Naive thymus-derived CD4-positive, alpha-beta T cell (primary cell): ENCODE measurements at places on chromosomes 13 and 19.

DNA sequence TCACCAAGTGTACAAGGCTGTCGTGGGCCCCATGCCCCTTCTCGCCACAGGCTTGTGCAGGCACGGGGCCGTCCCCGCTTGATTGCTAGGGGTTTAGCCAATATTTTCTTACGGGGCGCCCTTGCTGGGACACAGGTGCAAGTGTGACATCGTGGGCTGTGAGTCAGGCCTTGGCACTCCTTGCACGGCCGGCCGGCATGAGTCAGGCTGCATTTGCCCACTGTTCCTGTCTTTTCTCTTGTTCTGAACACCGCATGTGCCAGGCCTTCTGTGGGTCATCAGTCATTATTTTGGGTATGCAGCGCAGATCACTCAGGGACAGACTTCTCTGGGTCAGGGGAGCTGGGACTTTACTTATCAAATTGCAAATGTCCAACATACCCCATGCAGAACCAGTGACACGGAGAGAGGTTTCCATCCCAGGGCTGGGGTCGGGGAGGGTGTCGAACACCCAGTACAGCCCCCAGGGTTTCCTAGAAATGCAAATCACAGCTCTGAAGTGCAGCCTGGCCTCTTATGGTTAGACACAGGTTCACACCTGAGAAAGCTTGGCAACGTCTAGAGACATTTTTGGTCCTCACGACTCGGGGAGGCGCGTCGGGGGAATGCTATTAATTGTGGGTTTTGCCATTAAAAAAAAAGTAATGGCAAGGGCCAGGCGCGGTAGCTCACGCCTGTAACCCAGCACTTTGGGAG lies 22.5 kb upstream of the KLF2 start:
- DNase-seq = no peak

GRCh38 chr19:36489920-36490415 lies 607 bp upstream of the ZNF566 start:
- DNase-seq = no peak

- no peak for DNase-seq
These were observed 2.6 kb upstream of the MYPOP start for GRCh38 chr19:45905011-45905410.

DNA sequence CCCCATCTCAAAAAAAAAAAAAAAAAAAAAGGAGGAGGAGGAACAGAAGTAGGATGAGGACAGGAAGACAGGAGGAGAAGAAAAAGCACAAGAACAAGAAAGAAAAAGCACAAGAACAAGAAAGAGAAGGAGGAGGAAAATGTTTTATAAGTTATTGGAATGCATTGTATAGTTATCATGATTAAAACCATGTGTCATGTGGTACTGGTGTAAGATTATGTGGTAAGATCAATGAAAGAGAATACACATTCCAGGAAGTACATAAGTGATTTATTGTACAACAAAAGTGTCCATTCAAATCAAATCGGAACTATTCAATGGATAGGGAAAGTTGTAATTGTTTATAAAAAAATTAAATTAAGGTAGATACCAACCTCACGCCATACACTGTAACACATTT lies 167.7 kb downstream of the MZT1 start:
- no peak for DNase-seq

DNA sequence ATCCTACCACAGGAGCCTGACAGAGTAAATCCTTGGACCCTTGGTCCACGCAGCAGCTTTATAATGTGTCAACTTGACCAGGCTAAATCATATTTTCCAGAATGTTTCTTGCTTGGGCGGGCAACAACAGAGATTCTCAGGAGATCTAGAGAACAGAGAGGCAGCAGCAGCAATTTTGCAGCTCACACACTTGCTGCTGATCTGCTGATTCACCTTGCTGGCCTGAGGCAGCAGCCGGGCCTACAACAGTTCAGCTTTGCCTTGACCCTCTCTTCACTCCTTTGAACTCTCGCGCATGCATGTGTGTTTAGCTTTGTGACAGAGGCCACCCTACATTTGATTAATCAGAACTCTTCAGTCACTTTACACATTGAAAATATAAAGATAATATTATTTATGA lies 159.3 kb downstream of the UGGT2 start:
- DNase-seq = no peak

DNA sequence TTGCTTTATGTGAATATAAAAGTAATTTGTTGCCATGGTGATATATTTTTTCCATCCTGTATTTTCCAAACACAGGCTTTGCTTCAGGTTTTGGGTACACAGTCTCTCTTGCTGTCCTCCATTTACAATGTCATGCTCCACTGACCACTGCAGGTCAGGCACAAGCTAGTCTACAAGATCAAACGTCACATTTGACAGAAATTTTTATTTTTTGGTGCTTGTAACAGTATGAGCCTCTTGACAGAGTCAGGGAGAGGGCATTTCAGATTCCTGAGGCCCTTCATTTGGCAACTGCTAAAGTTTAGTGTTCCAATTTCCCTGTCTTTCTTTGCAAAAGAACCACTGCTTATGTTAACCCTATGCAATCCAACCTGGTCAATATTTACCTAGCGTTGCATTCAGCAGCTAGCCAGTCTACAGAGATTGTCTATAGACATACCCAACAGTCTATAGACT lies 175.0 kb downstream of the RFC3 start:
- DNase-seq = no peak

DNA sequence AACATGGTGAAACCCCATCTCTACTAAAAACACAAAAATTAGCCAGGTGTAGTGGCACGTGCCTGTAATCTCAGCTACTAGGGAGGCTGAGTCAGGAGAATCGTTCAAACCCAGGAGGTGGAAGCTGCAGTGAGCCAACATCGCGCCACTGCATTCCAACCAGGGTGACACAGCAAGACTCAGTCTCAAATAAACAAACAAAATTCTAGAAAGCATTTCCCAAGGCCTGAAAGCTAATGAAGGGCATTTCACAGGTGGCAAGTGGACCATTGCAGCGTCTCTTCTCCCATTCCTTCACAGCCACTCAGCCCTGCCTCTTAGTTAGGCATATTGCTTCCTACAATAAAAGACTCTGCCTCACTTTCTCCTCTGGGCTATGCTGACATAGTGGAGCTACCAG lies 13.5 kb upstream of the RXFP2 start:
- DNase-seq = no peak

GRCh38 chr19:55241935-55242464 lies 13.4 kb upstream of the TMEM86B start:
- DNase-seq = no peak

- no peak for DNase-seq
These were observed 27.9 kb downstream of the DOT1L start for GRCh38 chr19:2191456-2192310.

DNA sequence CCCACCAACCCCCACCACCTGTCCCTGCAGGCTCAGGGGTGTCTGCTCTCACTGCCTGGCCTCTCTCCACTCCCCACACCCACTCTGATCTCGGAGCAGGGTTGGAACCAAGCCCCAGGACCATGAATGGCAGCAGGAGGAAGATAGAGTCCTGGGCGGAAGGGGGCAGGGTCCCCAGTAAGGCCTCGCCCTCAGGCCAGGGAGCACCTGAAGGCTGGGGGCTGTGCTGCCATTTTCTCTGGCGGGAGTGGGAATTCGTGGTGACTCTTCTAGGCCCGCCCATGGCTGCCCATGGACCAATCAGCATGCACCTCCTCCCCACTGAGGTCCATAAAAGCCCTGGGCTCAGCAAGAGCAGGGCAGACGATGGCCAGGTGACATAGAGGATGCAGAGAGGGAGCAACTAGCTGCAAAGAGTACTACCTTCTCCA lies 25.0 kb downstream of the KBTBD6 start:
- no peak for DNase-seq

- DNase-seq = no peak
These were observed 92.7 kb downstream of the FGF14 start for GRCh38 chr13:102309110-102309509.

DNA sequence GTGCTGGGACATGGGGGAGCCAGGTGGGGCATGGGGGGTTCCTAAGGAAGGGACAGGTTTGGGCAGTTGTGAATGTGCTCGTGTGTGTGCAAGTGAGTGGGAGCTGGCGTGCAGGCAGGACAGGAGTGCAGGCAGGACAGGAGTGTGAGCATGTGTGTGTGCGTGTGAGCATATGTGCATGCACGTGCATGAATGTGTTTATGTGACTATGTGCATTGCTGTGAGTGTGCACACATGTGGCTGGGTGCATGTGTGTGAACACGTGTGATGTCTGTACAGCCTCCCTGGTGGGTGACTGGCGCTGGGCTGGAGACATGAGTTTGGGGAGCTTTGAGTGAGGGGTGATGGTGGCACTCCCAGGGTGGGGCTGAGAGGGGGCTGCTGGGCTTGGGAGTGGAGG lies 33.4 kb downstream of the CRTC1 start:
- no peak for DNase-seq
